Activated naive CD4-positive, alpha-beta T cell (primary cell): ENCODE measurements at places on chromosomes 3 and 15.

GRCh38 chr15:39153058-39153714, 427.7 kb upstream of the THBS1 start:
- DNase-seq: no peak

- no peak for DNase-seq
These were observed 52.4 kb upstream of the SELENOK start for GRCh38 chr3:53944028-53944427.

- no peak for DNase-seq
These were observed 82.9 kb upstream of the GSK3B start for GRCh38 chr3:120177151-120177550.

DNA sequence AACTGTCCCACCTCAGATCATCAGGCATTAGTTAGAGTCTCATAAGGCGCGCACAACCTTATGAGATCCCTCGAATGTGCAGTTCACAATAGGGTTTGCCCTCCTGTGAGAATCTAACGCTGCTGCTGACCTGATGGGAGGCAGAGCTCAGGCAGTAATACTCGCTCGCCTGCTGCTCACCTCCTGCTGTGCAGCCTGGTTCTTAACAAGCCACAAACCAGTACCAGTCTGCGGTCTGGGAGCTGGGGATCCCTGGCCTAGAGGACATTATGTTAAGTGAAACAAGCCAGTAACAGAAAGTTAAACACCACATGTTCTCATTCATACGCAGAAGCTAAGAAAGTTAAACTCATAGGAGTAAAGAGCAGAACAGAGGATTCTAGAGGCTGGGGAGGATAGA, 47.0 kb downstream of the MAP3K13 start:
- no peak for DNase-seq

GRCh38 chr3:71873093-71873611, 88.2 kb upstream of the PROK2 start:
- no peak for DNase-seq

GRCh38 chr3:101865751-101866509, 16.6 kb downstream of the NFKBIZ start:
- DNase-seq: no peak

- DNase-seq: no peak
These were observed 66.6 kb downstream of the DUT start for GRCh38 chr15:48397841-48398240.

GRCh38 chr3:149319750-149320149, 13.7 kb downstream of the TM4SF18 start:
- DNase-seq: no peak

- DNase-seq: no peak
These were observed 11.2 kb upstream of the CCR8 start for GRCh38 chr3:39318301-39318700.

GRCh38 chr15:63308947-63309346, 31.5 kb downstream of the APH1B start:
- no peak for DNase-seq

GRCh38 chr3:132569153-132569552, 27.9 kb upstream of the ACKR4 start:
- DNase-seq: no peak

DNA sequence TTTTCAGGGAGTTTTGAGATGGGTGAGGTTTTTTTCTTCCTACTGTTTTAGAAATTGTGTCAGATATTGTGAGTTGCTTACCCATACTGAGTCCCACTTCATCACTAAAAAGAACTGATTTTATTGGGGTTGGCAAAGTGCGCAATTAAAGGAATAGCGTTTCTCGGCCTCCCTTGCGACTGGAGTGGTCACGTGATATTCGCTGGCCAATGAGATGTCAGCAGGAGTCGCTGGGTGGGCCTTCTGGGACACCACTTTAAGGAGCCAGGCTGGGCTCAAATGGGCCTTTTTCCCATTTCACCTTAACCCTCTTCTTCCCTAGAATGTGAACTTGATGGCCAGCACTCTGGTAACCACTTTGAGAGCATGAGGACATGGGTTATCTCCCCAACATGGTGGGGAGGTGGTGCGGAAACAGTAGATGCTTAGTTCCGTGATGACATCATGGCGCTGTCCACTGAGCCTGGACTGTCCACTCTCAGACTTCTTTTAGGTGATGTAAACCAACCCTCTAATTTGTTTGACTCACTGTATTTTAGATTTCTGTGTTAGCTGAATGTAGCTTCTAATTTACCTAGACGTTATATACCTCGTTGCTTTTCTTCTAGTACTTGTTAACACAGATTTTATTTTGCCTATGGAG, 13.2 kb upstream of the IQCF5 start:
- no peak for DNase-seq

DNA sequence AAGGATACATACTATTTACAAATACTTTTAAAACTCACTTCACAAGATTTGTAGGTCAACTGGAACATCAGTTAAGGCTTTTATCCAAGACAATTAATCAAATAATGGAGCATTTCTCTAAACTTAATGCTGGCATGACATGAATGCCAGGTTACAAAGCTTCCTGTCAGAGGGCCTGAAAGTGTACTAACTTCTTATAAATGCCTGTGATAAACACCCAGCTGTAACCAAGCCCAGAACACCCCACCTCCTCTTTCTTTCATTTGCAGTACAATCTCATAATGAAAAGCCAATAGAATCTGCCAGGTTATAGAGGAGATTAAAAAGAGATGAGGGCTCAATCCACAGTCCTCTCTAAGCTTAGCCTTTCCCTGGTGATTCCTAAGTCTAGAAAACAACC, 214.4 kb downstream of the OSBPL10 start:
- DNase-seq: no peak

DNA sequence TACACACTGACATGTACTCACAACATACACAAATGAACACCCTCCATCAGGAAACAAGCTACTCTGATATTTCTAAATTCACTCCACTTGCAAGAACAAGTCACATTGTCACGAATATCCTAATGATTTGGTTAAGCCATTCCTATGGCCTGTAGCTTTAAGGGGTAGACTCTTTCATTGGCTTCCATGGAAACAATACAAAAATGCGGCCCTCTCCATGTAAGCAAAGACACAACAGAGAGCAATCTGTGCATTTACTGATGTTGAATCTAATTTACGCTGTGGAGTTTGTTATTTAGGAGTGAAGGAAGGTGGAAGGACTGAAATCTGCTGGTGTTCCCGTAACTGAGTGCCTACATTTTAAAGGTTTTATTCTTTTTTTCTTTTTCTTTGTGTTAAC, 114.5 kb downstream of the FMN1 start:
- DNase-seq: no peak

- DNase-seq: no peak
These were observed 22.9 kb upstream of the ZBED2 start for GRCh38 chr3:111617912-111618601.

DNA sequence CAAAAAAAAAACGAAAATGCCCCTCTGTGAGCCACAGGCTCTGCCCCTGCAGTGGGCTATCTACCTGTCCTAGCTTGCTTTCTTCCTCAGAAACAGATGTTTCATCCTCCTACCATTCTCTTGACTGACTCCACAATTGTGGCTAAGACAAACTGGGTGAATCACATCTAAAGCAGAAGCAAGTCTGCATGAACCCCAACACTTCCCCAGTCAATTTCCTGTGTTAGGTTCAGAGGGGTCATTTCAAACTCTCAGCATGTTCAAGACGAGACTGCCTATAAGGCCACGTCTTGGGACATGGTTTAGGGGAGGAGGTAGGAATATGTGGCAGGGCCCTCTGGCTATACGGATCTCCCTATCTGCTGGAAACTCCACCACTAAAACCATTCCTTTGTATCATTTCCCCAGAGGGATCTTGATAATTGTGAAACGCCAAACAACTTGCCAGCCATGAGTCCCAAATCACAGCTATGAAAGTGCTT, 28.6 kb upstream of the ANKDD1A start:
- DNase-seq: no peak

- DNase-seq: no peak
These were observed 10.7 kb downstream of the SYNM start for GRCh38 chr15:99115300-99116215.

GRCh38 chr3:183272142-183272541, 19.1 kb downstream of the B3GNT5 start:
- no peak for DNase-seq

GRCh38 chr15:48266024-48266689, 60.1 kb downstream of the SLC12A1 start:
- no peak for DNase-seq

GRCh38 chr15:65902373-65902772, 33.1 kb downstream of the RAB11A start:
- DNase-seq: no peak

GRCh38 chr3:123256256-123256655, 54.5 kb downstream of the SEC22A start:
- no peak for DNase-seq

DNA sequence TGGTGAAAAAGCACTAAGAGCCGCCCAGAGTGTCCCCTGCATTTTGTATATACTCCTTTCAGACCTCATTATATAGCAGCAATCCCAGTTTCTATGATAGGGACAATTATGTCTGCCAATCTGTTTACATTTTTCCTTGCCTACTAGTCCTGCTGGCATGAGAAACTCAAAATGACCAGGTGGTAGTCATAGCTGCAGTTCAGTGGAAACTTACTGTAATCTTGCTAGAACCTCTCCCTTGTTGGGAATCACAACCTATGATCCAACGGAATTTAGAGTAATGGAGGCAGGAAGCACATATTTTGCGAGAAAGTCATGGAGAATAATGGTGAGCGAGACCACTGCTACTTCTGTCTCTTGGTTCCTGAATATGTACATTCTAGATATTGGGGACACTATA, 28.6 kb upstream of the MINAR1 start:
- no peak for DNase-seq

DNA sequence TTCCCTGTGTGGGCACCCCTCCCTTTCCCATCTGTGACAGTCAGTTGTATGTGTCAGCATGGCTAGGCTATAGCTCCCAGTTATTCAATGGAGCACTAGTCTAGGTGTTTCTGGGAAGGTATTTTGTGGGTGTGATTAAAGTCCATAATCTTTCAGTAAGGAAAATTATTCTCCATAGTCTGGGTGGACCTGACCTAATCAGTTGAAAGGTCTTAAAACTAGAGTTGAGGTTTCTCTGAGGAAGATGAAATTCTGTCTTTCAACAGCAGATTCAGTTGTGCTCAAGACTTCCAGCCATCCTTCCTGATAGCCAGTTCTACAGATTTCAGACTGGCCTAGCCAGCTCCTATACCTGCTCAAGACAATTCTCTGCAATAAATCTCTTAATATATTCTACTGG, 284.6 kb upstream of the PROK2 start:
- DNase-seq: no peak

GRCh38 chr3:38627956-38628355, 21.5 kb downstream of the SCN5A start:
- DNase-seq: no peak

DNA sequence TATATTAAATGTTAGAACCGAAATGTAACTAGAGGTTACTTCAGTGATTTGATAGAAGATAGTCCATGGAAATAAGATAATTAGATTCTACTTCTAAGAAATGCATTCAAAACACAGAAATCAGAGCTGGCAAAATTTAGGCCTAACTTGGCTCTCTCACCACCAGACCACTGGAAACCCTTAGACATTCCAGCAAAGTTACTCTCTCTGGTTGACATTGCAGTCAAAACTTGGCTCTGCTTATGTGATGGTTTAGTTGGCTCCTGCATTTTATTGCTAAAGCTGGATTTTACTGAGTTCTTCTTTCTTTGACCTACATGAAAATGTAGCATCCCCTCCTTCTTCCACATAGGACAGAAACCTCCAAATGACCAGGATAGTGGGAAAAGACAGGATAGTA, 35.4 kb upstream of the CBLB start:
- no peak for DNase-seq

GRCh38 chr3:60696428-60697125, 554.7 kb downstream of the FHIT start:
- no peak for DNase-seq

DNA sequence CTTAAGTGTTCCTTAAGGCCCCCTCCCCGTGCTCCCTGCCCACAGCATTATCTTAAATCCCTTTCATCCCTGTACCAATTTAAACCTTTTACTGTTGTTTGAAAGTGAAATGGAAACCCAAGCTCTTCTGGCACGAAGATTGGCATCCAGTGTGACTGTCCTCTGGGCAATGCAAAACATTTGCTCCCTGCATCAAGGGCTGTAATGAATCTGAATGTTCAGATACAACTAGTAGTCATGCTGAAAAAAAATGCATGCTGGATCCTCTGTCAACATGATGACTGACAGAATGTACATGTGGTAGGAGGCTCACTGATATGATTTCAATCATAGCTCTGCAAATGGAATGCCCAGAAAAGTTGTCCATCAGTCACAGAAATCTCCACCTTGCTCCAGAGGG, 8.1 kb upstream of the CDIN1 start:
- DNase-seq: no peak

DNA sequence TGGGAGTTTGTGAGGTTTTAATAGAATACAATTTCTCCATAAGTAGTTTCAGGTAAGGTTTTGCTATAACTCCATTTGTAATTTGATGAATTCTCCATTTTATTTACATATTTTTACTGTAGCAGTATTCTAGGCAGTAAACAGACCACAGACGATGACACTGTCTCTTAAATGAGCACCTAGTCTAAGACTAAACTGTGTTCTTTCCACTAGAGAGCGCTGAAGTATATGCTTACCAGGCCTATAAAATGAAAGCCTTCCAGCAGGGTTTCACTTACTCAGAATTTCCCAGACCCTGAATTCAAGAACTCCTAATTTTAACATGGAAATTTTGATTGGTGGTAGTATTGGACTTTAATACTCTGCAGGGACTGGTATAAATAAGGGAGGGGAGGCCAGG, 41.6 kb downstream of the POLG start:
- no peak for DNase-seq

GRCh38 chr15:73897441-73898261, 24.3 kb downstream of the TBC1D21 start:
- DNase-seq: no peak

DNA sequence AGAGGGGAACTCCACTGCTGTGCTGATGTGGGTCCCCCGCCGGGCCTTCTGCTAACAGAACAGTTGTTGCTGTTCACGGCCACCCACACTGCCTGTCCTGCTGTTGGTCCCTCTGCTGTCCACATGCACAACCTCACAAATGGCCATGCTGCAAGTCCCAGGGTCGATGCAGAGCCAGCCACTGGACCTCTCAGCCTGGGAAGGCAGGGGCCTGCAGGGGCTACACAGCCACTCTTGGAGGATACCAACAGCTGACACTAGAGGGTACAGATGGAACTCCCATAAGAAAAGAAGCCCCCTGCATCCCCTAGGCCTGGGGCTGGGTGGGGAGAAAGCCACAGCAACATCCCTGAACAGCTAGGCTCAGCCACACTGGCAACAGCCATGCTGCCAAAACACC, 104.4 kb upstream of the IQSEC1 start:
- DNase-seq: no peak

GRCh38 chr15:65377105-65377975, 462 bp downstream of the IGDCC3 start:
- no peak for DNase-seq

DNA sequence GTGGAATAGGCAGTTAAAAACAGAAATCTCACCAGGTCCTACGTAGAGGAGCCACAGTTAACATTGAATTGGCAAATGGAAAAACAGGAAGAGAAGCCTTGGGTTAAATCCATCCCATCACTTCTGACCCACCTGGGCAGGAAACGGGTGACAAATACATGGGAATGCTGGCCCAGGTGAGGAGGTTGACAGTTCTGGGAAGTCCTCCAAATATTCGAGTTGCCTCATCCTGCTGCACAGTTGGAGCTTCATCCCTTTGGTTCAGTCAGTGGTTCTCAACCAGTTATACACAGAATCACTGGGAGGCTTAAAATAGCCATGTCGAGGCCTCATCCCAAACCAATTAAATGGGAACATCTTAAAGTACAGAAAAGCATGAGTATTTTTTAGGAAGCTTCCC, 5.3 kb downstream of the MYZAP start:
- no peak for DNase-seq
